ENCODE measurements at places on chromosomes 2 and 18.

- no peak for DNase-seq
Observed at GRCh38 chr2:69985216-69985615, 23.8 kb upstream of the ASPRV1 start.

- DNase-seq, result no peak
Observed at GRCh38 chr2:39455826-39456225, 18.7 kb upstream of the MAP4K3 start.

GRCh38 chr2:238151628-238152235, 7.0 kb upstream of the ERFE start:
- no peak for DNase-seq

- no peak for DNase-seq
Observed at GRCh38 chr2:147520817-147521216, 324.0 kb upstream of the ACVR2A start.

- no peak for DNase-seq
Observed at GRCh38 chr2:178933493-178933892, 116.4 kb downstream of the CCDC141 start.

- DNase-seq, result no peak
Observed at GRCh38 chr18:8744656-8745055, 39.3 kb downstream of the MTCL1 start.

DNA sequence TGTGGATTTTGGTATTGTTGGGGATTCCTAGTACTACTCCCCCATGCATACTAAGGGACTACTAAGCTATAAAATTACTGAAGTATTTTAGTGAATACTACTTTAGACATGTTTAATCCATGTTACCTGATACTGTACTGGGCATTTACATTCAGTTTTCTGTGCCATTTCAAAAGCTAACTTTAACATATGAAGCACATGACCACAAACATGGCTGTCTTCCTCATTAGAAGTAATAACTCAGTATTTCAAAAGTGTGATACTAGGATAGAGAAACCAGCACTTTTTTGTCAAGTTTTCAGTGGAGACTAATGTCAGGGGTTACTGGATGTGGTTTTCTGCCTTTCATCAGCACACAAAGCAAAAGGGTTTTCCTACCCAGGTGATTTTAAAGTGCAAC, 27.9 kb downstream of the WDR33 start:
- no peak for DNase-seq

GRCh38 chr2:133657591-133657990, 89.3 kb upstream of the NCKAP5 start:
- no peak for DNase-seq

DNA sequence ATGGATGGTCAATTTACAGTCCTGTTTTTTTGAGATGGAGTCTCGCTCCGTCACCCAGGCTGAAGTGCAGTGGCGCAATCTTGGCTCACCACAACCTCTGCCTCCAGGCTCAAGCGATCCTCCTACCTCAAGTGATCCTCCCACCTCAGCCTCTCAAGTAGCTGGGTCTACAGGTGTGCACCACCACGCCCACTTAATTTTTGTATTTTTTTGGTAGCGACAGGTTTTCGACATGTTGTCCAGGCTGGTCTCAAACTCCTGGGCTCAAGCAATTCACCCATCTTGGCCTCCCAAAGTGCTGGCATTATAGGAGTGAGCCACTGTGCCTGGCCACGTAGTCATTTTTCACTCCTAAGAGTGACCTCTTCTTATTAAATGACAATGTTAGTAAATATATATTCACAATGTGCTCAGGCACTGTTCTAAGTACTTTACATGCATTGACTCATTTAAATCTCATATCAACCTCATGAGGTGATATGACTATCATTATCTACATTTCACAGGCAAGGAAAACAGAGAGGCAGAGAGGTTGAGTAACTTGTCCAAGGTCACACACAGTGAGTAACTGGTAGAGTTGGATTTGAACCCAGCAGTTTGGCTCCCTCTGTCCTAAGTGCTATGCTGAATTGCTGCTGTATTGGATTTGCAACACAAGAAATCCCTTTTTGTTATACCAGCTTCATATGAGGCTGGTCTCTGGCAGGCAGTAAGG, 5.6 kb upstream of the DIS3L2 start:
- DNase-seq, result no peak

DNA sequence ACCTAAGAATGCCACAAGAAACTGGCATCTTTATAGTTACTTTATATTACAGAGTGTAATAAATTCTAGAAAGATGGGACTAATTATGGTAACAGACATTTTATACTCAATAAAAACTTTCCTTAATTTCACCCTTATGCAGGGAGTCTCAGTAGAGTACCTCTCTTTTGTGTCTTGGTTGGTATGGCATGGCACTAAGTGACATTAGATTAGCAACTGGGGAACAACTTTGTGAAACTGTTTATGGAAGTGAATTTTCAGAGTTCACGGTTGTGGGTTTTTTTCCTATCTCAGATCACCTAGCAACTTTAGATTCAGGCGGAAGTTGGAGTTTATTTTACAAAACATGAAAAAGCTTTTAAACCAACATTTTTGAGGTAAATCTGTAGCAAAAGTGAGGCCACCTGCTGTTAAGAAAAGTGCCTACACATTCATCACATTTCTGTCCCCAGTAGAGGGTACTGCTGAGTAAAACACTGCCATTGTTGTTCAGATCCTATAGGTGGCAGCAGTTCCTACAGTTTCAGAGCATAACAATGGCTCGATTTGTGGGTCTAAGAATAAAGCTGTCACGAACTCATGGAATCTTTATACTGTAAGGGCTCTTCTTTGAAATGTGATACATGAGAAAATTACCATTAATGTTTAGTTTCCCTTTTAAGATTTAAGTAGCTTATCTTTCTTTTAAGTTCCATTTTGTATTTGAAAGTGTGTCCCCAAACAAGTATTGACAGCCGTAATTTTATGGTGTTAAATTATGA, 117.6 kb downstream of the CAMKMT start:
- peak; percentile 91 for DNase-seq

GRCh38 chr2:29966266-29966665, 44.9 kb upstream of the ALK start:
- DNase-seq, result no peak

DNA sequence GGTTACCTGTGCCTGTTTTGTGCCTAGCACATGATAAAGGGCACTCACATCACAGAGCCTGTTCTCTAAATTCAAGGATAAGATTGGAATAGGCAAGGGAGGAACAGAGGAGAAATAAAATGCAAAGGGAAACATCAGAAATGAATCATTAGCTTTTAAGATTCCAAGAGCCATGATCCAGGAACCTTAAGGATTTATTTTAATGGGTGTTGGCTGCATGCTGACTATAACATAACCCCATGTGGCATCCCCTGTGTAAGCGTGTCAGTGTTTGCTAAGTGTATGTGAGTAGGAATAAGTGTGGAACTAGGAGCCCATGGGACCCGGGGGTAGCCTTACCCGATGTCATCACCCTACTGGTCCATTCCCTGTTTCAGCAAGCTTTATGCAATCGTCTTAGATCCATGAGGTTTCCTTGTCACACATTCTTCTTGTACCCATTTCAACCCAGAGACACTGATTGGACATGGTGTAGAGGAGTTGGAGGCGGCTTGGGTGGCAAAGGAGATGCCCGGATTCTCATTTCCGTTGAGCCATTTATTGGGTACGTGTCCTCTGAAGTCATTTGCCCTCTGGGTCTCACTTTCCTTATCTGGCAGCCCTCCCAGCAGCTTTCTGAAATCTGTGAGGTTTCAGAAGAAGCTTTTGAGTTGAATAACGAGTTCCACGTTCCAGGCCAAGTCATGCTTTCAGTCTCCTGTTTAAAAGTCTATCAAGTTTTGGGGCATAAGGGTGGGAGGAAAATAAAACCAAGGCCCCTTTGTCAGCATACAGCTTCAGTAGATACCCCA, 117.0 kb downstream of the MGAT5 start:
- DNase-seq, result no peak

DNA sequence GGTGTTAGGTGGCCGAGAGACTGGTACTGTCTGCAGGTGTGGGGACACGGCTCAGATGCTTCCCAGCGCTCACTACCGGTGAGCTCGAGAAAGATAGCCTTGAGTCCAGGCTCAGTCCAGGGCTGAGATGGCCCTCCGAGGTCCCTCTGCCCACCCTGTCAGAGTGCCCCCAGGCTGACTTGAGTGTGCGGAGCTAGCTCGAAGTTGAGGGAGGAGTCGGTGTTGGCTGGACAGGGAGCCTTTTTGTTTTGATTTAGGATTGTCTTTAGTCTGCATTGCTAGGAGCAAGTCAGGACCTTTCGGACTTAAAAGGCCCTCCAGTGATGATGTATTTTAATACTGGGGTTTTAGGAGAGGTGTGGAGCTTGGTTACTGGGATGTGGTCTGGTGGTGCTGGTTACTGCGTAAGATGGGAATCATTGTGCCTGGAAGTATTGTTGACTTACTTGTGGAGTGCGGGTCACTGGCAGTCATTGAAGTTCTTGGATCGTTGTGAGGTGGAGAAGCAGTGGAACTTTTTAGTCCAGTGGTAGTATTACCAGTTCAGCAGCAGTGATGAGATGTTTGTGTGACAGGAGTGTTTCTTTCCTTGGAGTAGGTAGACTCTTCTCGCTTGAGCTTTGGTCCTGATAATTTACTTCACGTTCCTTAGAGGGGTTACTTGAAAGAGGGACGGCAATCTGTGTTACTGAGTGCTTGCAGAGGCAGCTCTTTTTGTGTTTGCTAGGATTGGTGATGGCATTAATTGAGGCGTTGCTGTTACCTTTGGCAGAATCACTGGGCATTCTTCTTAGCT, 633 bp downstream of the KIAA1328 start:
- no peak for DNase-seq

- peak; percentile 30 for DNase-seq
Observed at GRCh38 chr2:99512181-99512591, 22.4 kb upstream of the REV1 start.

- no peak for DNase-seq
Observed at GRCh38 chr2:12722447-12723316, 5.9 kb downstream of the TRIB2 start.

GRCh38 chr2:26720322-26721114, 28.0 kb downstream of the KCNK3 start:
- peak; percentile 54 for DNase-seq

GRCh38 chr2:172399765-172400164, 27.6 kb upstream of the ITGA6 start:
- DNase-seq, result no peak

DNA sequence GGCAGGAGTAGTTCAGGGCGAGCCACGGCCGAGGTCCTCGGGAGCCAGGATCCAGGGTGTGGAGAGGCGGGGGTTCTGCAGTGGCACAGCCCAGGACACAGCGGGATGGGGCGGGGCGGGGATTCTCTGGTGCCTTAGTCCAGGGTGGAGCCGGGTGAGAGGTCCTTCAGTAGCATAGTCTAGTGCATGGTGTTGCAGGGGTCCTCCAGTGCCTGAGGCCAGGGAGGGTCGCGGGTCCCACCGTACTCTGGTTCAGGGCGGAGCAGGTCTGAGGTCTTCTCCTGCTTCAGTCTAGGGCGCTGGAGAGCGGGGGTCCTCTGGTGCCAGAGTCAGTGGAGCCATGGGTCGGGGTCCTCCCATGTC, 131.1 kb downstream of the CCDC74A start:
- DNase-seq, result no peak

GRCh38 chr2:240287011-240287410, 146.6 kb upstream of the OTOS start:
- no peak for DNase-seq

DNA sequence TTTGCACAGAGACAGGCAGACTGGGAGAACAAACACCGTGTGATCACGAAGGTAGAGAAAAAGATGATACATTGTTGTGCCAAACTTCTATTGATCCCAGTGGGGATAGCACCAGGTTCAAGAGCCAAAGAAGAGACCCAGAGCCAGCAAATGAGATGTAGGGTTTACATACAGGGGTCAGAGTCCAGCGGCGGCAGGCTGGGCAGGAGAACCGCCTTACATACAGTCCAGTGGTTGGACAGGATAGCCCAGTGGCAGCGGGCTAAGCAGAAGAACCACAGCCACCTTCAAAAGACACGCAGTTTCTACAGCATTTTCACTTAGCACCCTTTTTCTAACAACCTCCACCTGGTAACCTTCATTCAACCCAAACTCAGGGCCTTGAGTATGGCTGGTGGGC, 932.8 kb downstream of the SLC4A3 start:
- DNase-seq, result no peak

- DNase-seq, result no peak
Observed at GRCh38 chr2:145410086-145410485, 890.2 kb upstream of the ZEB2 start.

- DNase-seq, result no peak
Observed at GRCh38 chr2:56286936-56287335, 103.1 kb downstream of the CCDC85A start.

GRCh38 chr2:63740943-63741342, 100.8 kb upstream of the UGP2 start:
- no peak for DNase-seq

DNA sequence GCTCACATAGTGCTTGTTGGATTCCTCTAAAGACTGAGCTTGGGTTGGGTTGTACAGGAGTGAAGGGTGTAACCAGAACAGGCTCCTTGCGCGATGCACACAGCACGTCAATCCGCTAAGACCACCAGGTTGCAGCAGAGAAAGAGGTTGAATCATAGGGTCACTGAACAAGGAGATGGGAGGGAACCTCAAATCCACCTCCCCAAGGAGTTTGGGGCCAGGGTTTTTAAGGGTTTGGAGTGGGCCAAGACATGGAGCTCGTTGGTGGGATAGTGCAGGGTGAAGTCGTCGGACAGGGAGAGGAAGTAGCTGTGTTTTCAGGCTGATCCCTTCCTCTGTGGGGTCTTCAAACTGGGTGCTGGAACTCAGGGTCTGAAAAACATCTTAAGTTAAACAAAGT, 20.8 kb upstream of the MTCL1 start:
- no peak for DNase-seq

GRCh38 chr2:212669761-212670160, 131.2 kb upstream of the ERBB4 start:
- DNase-seq, result no peak

DNA sequence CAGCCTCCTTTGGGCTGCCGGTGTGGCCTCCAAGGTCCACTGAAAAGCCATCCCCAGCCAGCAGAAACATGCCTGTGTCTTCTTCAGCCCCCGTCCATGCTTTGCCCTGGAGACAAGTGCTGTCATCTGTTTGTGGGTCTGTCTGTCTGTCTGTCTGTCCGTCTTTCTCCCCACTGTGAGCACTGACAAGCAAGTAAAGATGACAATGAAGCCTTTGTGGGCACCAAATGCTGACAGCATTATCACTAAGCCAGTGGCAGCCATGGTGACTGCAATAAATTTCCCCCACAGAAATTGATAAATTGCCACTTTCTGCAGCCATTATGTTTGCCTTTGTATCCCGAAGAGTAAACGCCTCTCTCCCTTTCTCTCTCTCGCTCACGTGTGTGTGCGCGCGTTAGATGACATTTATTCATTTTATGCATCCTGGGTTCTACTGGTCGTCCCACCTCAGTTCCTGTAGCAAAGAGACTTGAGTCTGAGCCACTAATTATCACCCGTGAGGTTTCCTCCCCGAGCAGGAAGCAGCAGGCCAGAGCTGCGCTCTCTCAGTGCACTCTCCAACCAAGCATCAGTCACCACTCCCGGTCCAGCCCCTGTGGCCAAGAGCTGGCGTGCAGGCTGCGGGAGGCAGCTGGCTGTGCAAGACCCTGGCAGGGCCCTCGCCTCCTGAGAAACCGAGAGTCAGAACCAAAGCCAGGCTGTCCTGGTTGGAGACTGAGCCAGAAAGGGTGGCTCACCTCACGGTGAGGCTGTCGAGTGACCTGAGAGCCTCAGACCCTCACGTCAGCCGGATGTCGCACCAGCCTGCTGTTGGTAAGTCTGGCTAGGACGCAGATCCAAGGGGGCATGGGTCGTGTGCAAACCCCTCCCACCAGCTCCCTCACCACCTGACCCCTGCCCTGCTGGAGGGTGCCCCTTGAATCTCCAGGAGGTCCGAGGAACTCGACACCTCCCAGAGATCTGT, 6.9 kb downstream of the STEAP3 start:
- DNase-seq, result no peak

- DNase-seq, result peak; percentile 11
Observed at GRCh38 chr2:186590759-186591505, 1.1 kb downstream of the ITGAV start.
